ENCODE measurements at places on chromosomes 5 and 9. TPM values are rescaled to one million over a fixed set of nuclear protein-coding genes. Genes with fewer than 3 reads are reported as not detected.

DNA sequence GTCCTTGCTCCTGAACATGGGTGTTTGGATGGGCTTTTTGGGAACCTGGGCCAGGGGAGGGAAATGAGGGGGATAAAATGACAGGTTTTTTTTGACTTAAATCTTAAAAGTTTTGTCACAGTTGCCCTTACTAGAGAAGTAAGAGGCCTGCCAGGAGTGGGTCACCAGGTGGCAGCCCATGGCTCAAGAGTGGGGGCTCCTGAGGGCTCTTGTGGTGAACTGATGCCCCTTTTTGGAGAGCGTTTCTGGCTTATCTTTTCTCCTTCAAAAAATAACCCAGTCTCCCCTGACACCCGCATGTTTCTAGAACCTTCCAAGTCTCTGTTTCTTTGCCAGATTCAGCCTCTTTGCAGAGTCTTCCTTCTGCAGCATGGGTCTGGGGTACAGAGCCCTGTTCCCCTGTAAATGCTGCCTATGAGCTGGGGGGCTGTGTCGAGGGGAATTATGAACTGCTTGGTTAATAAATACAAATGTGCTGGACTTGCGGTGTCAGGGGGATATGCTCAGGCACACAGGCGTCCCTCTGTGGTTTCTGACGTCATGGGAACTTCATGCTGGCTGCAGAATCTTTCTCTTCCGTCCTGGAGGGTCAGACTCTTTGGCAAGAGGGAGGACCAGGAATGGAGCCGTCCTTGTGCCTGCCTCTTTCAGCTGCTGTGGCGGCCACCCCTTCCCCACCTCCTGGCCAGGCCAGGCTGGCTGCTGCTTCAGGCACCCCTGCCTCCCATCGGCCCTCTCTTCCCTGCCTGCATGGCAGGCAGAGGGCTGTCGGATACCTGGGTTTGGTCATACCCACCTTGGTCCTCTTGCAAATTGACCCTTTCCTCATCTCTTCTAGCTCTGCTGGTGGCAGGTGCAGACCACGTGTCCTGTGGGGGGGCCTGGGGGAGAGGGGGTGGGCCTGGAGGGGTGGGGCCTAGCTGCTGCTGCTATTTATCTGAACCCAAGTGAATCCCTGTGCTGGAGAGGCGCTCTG, 30.1 kb downstream of the PTPA start:
- peak; percentile 29 for DNase-seq

The BTNL3 gene
- 0.16 TPM for total RNA-seq

GRCh38 chr5:28516722-28517121, 1478.3 kb upstream of the CDH9 start:
- no peak for DNase-seq

- DNase-seq: no peak
Observed at GRCh38 chr5:134917070-134917815, 12.3 kb downstream of the PCBD2 start.

The MRPS27 gene
- total RNA-seq: 83.7 TPM

The MUSK gene
- total RNA-seq: not detected

DNA sequence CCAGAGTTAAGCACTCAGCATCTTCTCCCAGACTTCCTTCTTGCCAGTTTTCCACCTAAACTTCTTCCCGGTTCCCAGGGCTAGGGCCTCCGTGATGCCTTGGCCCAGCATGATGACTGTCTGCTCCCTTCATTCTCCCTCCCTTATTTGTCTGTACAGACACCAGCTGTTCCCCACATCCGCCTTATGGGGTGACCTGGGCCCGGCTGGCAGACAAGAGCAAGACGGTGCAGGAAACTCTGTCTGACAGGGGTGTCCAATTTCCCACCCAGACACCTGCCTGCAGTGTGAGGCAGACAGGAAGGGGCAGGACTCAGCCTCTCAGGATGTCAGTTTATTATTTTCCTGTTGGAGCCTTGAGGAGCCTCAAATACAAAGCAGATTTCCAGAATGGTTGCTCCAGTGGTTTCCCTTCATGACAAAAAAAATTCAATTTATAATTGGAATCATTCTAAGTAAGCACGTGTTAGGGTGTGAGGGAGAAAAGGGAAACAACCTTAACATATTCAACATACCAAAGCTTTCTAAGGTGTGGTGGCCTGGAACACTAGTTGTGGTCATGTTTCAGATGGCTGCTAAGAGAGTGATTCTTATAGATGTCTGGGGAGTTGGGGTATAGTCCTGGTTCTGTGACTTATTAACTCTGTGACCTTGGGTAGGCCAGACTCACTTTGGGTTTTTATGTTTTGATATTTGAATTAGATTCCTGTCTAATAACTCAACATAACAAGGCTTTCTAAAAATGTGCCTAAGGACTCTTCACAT, 234.5 kb downstream of the PAPPA start:
- DNase-seq: no peak
